Midbrain (tissue), 1 donor: ENCODE measurements at places on chromosomes 5 and 9.

DNA sequence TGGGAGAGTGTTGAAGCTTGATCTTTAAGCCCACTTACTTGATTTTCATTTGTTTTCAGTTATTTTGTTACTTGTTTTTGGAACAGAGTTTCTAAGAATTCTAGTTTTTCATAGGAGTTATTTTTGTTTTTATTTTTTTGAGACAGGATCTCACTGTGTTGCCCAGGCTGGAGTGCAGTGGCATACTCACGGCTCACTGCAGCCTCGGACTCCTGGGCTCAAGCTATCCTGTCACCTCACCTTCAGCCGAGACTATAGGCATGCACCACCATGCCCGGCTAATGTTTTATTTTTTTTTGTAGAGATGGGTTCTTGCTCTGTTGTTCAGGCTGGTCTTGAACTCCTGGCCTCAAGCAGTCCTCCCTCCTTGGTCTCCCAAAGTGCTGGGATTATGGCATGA is 6.3 kb downstream of the ERBIN start:
- DNase-seq, result no peak

DNA sequence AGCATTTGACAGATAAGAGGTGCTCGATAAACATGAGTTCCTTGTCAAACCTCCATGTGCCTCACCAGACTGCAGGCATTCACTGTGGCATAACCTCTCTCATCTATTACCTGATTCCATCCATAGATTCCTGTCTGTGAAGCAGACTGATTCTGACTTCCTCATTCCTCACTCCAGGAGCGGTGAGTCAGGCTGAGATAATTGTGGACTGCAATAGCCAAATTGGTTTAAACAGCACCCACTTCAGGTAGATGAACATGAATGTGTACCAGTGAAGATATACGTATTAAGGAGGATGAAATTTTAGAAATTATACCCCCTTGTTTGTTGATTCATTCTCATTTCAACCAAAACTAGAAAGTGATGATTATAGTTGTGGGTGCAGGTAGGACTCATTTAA is 391.2 kb downstream of the HINT1 start:
- no peak for DNase-seq

DNA sequence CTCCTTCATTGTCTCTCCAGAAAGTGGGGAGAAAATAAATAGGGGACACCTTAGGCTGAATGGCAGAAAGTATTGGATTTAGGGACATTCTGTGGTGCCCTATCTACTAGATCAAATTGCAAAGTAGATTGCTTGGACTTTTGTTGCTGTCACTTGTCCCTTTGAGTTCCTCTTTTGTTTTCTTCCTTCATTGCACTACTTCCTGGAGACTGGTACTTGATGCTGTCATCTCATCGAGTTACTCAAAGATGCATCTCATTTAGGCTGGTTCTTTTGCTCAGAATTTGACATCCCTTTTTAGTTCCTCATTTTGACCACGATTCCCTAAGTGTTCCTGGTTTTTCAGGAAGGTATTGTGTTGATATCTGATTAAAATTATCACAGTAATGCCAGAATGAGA is 137.6 kb downstream of the ADGRV1 start:
- DNase-seq, result no peak

DNA sequence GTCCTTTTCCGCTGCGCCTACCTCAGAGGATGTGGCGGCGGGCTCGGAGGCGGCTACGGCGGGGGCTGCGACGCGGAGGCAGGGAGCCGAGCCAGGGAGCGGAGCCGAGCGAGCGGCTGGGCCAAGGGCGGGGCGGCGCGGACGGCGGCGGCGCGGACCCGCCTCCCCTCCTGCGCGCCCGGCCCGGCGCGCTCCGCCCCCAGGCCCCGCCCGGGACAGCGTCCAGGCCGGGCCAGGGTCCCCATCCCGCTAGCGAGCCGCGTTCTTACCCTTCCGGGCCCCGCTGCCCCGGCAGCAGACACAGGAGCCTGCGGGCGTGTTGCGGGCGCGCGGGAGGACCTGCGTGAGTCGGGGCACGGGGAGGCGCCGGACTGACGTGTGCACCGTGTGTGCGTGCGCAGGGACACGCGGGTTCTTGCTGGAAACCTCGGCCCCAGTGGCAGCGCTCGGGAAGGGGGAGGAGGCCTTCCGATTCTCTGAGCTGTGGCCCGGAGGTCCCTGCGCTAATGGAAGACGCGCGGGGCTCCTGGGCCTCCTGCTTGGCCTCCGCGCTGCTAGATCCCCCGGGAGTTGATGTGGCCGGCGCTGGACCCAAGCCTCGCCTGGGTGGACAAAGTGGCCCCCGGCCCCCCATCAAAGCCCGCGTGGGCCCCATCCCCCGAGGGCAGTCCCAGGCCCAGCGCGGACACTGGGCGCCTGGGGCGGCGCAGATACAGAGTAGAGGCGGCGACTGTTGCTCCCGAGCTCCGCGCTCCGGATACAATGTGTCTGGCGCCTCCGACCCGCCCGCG is at the start of gene VDAC1:
VDAC1 (minus strand) TSS at position 350 of the 791 bp plus-strand sequence. CDS start 11,963 bp downstream, outside the sequence.
- DNase-seq, result peak; percentile 89

DNA sequence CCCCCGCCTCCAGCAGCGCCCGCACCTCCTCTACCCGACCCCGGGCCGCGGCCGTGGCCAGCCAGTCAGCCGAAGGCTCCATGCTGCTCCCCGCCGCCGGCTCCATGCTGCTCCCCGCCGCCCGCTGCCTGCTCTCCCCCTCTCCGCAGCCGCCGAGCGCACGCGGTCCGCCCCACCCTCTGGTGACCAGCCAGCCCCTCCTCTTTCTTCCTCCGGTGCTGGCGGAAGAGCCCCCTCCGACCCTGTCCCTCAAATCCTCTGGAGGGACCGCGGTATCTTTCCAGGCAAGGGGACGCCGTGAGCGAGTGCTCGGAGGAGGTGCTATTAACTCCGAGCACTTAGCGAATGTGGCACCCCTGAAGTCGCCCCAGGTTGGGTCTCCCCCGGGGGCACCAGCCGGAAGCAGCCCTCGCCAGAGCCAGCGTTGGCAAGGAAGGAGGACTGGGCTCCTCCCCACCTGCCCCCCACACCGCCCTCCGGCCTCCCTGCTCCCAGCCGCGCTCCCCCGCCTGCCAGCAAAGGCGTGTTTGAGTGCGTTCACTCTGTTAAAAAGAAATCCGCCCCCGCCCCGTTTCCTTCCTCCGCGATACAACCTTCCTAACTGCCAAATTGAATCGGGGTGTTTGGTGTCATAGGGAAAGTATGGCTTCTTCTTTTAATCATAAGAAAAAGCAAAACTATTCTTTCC is 19.3 kb downstream of the CDKN2A start:
- no peak for DNase-seq

GRCh38 chr5:42360056-42360455 is 63.2 kb upstream of the GHR start:
- DNase-seq, result no peak

GRCh38 chr5:175773534-175774070 is 97.8 kb upstream of the CPLX2 start:
- no peak for DNase-seq

GRCh38 chr5:127695346-127695745 is 7.8 kb upstream of the CCDC192 start:
- DNase-seq, result no peak

DNA sequence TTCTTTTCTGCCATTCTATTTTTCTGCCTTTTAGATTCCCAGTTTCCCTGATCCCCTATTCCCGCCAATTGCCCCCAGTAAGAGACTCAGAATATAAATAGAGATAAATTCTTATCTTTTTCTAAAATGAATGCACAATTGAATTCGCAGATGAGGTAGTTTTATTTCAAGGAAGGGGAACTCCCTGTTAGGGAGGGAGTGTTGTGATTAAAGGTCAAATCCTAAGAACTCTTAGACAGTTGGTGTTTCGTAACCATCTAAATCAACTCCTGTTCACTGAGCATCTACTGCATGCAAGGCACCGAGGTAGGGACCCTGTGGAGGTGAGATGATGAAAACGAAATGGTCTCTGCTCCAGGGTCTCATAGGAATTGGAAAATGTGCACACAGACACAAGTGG is 7.7 kb upstream of the MAP3K1 start:
- DNase-seq, result no peak

- no peak for DNase-seq
Observed at GRCh38 chr9:18936094-18936871, 96.7 kb downstream of the SAXO1 start.

- DNase-seq, result no peak
Observed at GRCh38 chr5:168642019-168642418, 62.9 kb upstream of the PANK3 start.

DNA sequence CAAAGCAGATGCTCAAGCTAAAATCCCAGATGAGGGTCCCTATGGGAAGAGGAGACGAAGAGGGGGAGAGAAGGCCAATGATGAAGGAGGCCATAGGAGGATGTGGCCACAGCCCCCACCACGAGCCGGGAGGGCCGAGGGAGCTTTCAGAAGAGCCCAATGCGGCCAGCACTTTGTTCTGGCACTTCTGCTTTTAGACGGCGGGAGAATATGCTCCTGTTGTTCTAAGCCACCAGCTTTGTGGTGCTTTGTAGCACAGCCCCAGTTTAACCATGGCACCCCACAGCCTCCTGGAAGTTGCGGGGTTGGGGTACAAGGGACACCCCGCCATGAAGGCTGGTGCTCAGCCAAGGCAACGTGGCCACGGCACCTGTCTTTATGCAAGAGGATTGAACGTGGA is 33.4 kb downstream of the LPCAT1 start:
- no peak for DNase-seq

DNA sequence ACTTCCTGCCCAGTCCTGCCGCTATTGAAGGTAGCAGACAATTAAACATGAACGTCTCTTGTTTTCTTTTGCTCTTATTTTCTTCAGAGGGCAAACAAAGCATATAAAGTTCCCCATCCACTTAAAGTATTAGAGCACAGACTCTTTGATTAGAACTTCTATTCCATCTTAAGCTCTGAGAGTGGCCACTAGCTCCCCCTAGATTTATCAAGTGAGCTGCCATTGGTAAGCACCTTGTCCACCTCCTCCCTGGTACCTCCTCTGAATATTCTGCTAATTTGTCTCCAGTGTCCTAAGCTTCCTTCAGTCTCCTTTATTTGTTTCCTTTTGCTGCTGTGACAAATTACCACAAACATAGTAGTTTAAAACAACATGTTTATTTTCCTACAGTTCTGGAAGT is 264.3 kb upstream of the KCNN2 start:
- DNase-seq, result no peak

- DNase-seq, result no peak
Observed at GRCh38 chr5:164051745-164052144, 546.3 kb downstream of the MAT2B start.

DNA sequence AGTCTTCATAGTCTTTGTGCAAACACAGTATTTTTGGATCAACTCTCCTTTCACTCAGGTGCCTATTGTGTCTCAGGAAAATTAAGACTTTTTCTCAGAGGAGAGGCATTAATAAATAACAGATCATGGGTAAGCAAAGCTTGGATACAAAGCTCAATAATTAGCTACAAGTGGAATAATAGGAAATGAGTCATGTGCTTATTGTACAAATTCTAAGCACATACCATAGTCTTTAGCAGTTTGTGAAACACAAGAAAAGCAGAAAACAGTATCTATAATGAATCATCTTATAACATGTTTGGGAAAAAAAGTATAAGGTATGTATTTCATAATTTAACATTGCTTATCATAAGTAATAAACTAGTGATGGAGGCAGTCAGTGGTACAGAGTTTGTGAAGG is 477.0 kb downstream of the CDH10 start:
- no peak for DNase-seq

DNA sequence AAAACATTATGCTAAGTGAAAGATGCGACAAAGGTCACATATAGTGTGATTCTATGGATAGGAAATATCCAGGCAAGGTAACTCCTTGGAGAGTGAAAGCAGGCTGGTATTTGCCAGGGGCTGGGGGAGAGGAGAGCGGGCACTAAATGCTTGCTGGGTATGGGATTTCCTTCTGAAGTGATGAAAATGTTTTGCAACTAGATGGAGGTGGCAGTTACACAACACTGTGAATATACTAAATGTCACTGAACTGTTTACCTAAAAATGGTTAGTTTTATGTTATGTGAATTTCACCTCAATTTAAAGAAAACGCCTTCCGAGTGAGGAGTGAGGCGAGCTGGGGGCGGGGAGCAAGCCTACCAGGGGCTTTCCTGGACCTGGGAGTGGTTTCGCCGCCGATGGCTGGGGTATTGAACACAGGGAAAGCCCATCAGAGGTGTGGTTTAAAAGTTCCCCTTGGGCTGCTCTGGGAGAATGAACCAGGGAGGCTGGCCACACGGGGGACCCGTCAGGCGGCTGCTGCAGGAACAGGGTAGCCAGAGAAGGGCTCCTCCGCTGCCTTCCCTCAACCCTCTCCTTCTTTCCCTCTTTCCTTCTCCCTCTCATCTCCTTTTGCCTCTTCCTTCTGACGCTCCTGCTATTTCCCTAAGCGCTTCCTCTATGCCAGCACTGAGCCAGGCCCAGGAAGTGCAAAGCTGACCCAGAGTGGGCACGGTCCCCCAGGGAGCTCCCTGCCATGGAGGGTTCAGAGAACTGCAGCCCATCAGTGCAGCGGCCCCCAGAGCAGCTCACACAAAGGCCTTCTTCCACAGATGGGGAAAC is 4.9 kb downstream of the AKNA start:
- peak; percentile 24 for DNase-seq

- DNase-seq, result no peak
Observed at GRCh38 chr5:109034306-109034705, 286.6 kb downstream of the FER start.

DNA sequence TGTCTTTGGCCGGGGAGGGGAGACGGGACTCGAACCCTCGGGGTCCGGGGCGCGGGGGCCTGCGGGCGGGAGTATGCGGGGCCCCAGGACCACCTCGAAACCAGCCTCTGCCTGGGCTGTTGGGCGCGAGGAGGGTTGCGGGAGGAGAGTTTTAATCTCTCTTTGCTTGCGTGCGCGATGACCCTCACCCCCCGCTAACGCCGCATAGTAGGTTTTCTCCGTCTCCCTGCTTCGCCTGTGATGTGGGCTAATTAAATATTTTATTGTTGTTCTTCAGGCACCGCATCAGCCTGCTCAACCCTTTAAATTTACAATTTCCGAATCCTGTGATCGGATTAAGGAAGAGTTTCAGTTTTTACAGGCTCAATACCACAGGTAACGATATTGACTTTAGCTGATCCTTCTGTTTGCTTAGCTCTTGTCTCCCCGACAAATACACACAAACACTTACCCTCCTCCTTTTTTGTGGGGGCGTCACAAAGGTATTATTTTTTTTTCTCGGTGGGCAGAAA is 1.7 kb downstream of the TLE4 start:
- DNase-seq, result no peak

GRCh38 chr9:11159318-11159862 is 546.6 kb upstream of the PTPRD start:
- DNase-seq, result no peak

GRCh38 chr9:92723299-92723625 is 41.4 kb downstream of the BICD2 start:
- DNase-seq, result peak; percentile 84

- DNase-seq, result peak; percentile 6
Observed at GRCh38 chr5:23507278-23507685, at the start of gene PRDM9. TSS of gene PRDM9 (plus strand) at chr5:23507609. CDS start at chr5:23509034, 1,425 bp downstream.
